ENCODE measurements at places on chromosomes 2 and 18. TPM values are rescaled to one million over a fixed set of nuclear protein-coding genes. Genes with fewer than 3 reads are reported as not detected.

STARD6 gene
- total RNA-seq: not detected

UGT1A7 gene
- total RNA-seq: not detected

FSHR gene
- not detected for total RNA-seq

GALNT13 gene
- total RNA-seq: 0.17 TPM

LYPD1 gene
- not detected for total RNA-seq

SLC39A6 gene
- 123 TPM for total RNA-seq

RAB1A gene
- total RNA-seq: 76.7 TPM
